ENCODE measurements at places on chromosomes 13 and 19.

DNA sequence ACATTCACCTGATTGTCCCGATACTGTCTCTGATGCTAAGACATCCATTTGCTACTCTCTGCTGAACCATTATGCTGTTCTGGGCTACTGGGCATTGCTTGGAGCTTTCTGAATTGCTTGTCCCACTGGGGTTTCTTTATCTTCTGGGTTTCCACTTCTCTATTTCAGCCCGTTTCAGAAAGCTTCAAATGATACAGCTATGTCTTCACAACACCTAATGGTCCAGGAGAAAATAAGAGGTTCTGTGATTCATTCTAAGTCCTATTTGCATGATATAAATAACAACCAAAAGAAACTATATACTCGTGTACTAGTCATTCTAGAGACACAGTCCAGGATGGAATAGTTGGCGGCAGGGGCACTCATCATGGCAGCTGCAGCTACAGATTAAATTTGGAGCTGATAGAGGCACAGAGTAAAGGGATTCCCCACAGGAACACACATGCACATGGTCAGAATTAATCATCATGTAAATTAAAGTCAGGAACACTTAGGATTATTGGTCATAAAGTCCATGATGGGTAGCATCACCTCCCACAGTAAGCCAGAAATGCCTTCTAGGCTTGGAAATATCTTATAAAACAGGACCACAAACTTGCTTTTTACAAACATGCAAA, 33.3 kb upstream of the SCEL start:
- no peak for DNase-seq

DNA sequence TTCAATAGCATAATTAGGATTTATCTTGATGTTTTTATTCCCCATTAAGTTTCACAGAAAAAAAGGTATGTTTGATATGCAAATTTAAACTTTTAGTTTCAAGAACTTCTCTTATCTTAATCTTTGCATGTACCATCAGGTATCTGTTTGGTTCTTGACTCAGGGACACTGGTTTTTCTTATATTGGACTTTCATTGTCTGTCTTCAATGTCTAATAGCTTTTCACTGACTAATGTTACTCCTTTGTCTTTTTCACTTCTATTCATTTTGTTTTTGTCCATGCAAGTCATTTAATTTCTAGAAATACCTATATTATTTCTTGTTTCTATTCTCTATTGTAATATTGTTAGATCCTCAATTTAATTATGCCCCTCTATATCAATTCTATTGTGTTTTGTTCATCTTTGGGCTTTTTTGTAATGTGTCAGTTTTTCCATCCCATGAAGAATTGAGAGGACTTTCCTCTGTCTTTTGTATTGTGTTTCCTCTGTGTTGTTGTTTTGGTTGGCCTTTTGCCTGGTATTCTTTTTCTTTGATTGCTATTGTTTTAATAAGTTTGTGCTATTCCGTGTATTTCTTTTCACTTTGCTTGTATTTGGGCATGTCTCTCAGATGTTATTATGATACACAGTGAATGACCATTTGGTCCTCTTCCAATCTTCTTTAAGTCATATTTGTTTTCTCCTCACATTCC, 58.3 kb upstream of the ANKRD10 start:
- no peak for DNase-seq

- DNase-seq = no peak
These were observed 13.6 kb upstream of the MCF2L start for GRCh38 chr13:112955271-112955937.

DNA sequence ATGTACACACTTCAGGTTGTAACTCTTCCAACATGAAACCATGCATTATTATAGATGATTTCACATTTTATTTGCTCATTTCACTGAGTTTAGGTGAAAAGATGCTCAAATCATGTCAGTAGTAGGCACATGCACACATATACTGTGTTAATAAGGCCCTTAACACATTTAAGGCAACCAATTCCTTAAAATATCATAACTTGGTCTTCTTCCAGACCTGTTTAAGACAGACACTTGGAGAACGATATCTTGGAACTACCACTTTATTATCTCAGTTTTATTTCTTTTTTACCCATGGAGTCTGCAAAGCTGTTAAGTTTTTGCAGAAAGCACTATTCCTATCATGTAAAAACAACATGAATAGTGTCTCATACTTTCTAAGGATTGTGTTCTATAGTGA, 395.2 kb upstream of the MIR17HG start:
- DNase-seq = no peak

DNA sequence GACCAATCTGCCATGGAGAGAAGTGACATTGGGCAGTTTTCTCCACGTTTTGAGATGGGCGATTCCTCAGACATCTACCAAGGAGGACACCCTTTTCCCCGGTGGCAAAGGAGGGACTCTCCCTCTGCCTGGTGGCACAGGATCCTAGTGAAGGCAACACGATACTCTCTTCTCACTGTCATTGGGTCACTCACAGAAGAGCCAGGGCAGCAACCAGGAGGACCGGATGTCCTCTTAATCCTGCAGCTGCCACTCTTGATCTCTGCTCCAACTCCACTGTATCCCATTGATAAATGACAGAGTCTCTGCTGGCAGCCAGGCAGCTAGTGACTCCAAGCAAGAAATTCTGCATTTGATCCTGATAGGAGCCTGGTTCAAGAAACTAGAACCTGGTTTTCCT, 42.2 kb downstream of the COL4A2 start:
- no peak for DNase-seq

- no peak for DNase-seq
These were observed 4.0 kb upstream of the DYRK1B start for GRCh38 chr19:39837978-39838377.

DNA sequence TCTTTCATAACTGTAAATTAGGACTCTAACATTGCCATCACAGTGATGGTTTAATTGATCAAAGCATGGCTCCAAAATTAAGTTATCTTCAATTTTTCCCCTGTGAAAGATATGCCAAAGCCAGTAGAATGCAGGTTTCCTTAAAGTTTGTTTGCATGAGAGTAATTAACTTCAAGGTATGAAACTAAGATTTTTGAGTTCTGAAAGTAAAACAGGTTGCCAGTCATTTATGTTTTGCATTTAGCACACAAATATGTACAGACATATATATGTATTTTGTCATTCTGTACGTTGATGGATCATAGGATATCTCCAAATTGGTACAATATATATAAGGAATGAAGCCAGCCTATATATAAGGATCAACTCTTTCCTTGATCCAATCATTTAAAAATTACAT, 23.6 kb upstream of the NDFIP2 start:
- DNase-seq = no peak

GRCh38 chr13:74778946-74779345, 644.7 kb upstream of the KLF12 start:
- DNase-seq = no peak

- no peak for DNase-seq
These were observed 41.9 kb upstream of the SERPINE3 start for GRCh38 chr13:51297556-51297955.

GRCh38 chr13:51451134-51451466, 1.7 kb downstream of the INTS6 start:
- DNase-seq = no peak
